ENCODE measurements at places on chromosomes 6 and 20.

GRCh38 chr6:109443425-109443950 is 3.0 kb downstream of the SMPD2 start:
- DNase-seq = no peak

DNA sequence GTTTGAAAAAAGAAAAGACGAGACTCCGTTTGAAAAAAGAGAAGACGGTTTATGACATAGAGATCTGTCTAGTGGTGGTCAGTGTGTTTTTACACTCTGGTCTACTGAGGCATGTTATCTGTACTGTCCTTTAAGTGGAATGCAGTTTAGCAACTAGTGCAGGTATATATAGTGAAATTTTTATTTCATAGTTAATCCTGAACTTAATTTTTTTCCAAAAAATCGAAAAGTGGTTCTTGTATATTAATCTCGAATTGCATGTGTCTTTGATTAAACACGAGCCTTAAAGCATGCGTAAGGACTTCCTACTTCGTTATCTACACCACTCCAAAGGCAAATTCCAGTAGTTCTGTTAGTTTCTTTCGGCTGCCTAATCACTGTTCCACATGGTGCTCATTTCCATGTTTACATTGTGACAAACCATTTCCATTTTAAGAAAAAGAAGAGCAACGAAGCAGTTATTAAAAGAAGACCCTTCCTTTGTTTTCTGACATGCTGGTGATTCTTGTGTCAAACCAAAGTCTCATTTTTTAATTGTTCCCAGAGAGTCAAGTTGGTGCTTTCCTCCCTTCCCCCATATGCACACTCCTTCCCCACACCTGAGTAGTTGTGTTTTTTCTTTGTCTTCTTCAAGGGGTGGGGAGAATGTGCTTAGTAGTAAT is 2.3 kb downstream of the SNX9 start:
- DNase-seq = no peak

GRCh38 chr6:44559486-44560270 is 172.2 kb downstream of the CDC5L start:
- DNase-seq = no peak

- no peak for DNase-seq
Observed at GRCh38 chr6:99416892-99417767, 8.0 kb downstream of the PNISR start.

- DNase-seq = no peak
Observed at GRCh38 chr20:20897145-20897544, 184.7 kb upstream of the RALGAPA2 start.

DNA sequence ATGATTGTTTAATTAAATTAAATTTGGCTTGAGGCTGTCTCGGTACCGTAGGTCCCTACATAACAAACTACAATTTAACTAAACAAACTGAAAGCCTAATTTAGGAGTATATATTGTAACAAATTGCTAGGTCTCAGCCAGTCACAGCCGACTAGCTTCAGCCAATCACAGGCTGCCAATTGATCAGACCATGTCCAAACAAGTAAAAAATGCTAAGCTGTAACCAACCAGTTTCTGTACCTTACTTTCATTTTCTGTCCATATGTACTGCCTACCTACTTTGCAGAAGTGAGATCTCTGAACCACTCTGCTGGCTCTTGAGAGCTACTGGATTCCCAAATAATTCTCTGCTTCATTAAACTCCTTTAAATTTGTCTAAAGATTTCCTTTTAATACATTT is 648.0 kb upstream of the GJE1 start:
- DNase-seq = no peak

DNA sequence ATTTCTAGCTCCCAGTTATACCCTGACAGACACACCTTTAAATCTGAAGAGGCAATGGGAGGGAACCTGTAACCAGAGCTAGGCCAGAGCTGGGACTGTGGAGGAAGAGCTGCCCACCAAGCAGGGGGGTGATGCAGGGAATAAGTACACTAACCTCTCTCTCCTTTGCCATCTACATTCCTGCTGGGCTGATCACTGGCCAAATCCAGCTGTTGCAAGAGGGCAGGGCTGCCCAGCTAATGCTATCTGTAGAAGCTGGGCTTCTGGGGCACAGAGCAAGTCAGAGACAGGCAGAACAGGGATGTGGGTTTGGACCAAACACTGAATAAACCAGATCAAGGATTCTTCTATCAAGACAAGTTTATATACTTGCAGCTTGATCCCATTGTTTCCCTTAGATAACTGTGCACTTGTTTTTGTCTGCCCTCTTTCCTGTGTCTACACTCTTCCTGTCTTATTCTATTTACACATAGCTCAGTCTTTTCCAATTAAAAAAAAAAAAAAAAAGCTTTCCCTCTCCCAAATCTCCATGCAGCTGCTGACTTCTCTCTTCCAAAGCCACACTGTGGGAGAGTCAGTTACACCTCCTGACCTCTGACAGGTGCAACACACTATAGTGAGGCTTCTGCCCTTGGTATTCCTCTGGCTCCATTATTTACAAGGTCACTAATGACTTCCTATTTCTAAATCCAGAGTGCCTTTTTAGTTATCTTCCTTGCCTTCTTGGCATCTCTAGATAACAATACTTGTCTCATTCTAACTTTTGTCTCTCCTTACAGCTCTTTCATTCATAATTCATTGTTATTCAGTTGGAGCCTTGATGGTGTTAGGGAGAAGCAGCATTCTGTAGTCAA is 43.7 kb downstream of the TRIM38 start:
- DNase-seq = no peak

DNA sequence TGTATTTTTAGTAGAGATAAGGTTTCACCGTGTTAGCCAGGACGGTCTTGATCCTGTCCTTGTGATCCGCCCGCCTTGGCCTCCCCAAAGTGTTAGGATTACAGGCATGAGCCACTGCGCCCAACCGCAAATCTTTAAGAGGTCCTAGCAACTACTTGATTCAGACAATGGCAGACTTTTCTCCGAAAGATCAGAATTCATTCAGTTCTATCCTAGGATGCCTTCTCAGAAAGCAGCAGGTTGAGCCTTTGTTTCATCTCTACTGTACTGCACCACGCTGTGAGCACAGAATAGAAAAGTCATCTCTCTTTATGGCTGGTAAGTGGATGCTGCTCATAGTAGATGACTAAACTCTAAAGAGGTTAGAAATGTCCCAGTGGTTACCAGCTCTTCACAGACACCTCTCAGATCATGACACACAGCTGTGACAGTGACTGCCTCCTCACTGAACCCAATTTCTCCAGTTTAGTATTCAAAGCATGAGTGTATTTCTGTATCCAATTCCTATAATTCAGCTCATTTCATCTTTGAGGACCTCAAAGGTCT is 6.0 kb upstream of the HSF2 start:
- no peak for DNase-seq

GRCh38 chr6:135555550-135555949 is 58.0 kb upstream of the AHI1 start:
- DNase-seq = no peak

GRCh38 chr20:50930976-50931305 is 296 bp downstream of the ADNP start:
- no peak for DNase-seq

- no peak for DNase-seq
Observed at GRCh38 chr6:25242567-25242966, 36.6 kb upstream of the CARMIL1 start.

- DNase-seq = no peak
Observed at GRCh38 chr6:167829513-167829912, 2.8 kb downstream of the AFDN start.

- no peak for DNase-seq
Observed at GRCh38 chr6:11814819-11815218, 36.2 kb upstream of the ADTRP start.

DNA sequence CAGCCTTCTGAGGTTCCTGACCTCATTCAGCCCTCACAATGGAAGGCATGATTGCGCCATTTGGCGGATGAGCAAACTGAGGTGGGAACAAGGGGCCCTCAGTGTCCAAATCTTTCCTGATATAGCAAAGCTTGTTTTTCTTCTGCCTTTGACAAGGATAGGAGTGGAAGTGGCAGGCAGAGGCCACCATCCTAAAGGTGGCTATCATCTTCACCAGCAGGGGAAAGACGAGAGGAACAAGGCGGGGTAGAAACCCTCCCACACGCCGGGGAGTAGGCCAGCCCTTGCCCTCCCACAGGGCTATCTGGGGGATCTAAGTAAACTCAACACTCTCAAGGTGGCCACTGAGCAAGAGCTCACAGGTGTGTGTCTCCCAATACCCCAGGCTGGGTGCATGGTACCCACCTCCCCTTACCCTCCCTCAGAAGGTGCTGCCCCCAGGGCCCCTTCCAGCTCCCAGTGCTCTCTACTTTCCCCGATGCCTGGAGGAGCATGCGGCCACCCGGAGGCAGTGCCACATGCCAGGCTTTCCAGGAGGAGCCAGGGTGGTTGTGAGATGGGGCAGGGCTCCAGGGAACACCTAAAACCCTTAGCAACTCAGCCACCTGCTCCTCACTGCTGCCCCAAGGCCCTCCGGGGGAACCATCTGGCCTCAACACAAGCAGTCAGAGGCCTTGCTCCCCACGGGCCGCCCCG is 11.2 kb downstream of the SPDEF start:
- DNase-seq = no peak

GRCh38 chr6:105424175-105424783 is 21.4 kb upstream of the PREP start:
- DNase-seq = no peak

- DNase-seq = no peak
Observed at GRCh38 chr6:121912905-121913304, 477.5 kb downstream of the GJA1 start.

DNA sequence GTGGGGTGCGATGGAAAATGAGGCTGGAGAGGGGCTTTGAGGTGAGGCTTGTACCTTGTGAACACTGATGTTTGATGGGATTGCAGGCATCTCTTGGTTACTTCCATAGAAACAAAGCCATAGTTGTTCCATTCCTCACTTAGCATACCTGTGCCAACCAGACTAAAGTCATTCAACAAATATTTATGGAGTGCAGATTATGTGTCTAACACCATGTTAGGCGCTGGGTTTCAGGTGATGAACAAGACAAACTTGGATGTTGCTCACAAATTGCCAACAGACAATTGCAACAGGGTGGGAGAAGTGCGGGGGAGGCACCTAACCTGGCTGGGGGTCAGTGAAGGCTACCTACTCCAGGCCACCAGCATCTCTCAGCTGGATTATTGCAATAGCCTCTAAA is 1.5 kb downstream of the TTPAL start:
- no peak for DNase-seq

DNA sequence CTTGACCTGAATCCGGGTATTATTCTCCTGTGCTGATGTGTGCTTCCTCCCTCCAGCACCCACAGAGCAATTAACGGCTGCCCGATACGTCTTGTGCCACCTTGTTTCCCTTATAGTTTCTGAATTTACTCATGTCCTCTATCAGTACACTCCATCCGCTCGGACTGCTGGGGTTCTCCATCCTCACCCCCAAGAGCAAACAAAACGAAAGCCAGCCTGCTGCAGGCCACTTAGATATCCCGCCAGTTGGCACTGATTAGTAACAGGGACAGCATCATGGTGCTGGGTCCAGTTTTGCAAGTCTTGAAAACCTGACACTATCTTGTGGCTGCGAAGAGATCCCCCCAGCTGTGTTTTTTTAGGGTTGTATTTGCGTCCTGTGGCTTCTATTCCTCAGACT is 71.8 kb downstream of the SSR1 start:
- DNase-seq = no peak

DNA sequence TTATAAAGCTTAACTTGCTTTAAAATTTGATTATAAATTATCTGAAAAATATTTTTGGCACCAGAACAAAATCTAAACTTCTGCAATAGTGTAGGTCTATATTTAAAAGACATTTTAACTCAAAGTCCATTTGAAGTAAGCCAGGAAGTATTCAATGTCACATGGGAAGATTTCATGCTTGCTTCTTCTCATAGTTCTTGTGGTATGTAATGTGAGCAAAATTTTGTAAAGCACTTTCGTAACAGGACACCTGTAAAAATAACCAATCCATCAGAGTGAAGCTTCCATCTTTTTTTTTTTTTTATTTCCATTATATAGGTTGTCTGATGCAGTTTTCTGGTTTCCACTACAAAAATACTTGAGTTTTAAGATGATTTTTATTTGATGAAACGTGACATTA is 386.1 kb downstream of the LAMA2 start:
- no peak for DNase-seq

- DNase-seq = no peak
Observed at GRCh38 chr6:115896538-115897129, 164.1 kb downstream of the FRK start.

DNA sequence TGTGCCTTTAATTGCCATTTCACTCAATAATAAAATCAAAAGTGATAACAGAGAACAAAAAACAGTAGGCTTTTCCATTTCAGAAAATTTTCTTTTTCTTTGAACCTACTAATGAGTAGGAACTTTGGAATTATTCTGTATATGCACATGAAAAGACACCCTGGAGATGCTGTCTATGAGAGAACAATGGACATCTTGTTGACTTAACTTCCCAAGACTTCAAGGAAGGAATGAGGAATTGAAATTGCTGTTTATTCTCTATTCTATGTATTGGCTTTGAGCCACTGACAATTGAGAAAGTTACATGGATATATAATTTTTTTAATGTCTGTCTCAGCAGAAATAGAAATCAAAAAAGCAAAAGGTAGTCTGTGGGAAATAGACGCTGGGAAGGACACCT is 98.6 kb upstream of the PCSK2 start:
- no peak for DNase-seq
